ENCODE measurements at places on chromosomes 1 and 21. TPM values are rescaled to one million over a fixed set of nuclear protein-coding genes. Genes with fewer than 3 reads are reported as not detected.
A peak's percentile ranks its signal among the peaks of the same experiment; 100 is the strongest.

Gene MFAP2
- not detected for total RNA-seq

Gene RNU1-1
- total RNA-seq = 1,570 TPM

Gene KRTAP19-4
- not detected for total RNA-seq

Gene ACTL8
- not detected for total RNA-seq

Gene CYP4A22
- not detected for total RNA-seq

Gene STYXL2
- not detected for total RNA-seq

Gene KRTAP13-1
- total RNA-seq = not detected

Gene SDHB
- total RNA-seq = 90.9 TPM

GRCh38 chr1:96080925-96081324, 640.7 kb upstream of the PTBP2 start:
- no peak for DNase-seq

DNA sequence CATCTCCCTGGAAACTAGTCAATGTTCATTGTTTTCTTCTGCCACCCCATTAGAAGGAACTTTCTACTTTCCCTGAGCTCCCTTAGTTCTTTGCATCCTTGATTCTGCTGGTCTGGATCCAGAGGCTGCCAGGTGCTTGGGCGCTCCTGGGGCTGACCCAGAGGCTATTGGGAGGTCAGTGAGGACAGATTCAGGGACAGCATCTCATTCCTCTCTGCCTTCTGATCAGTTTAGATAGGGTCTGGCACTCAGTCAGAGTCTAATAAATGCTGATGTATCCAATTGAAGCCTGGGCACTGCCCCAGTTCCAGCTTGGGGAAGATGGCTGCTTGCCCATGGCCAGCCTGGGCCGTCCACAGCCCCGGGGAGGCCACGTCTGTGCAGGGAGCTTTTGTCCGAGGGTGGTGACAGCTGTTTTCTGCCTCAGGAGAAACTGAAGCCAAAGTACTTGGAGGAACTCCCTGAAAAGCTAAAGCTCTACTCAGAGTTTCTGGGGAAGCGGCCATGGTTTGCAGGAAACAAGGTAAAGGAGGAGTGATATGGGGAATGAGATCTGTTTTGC, 2.3 kb downstream of the GSTM1 start:
- no peak for DNase-seq

- DNase-seq = no peak
Measured at GRCh38 chr1:909861-910310, 13.8 kb upstream of the SAMD11 start.

GRCh38 chr21:44350773-44351481, 2.5 kb upstream of the TRPM2 start:
- no peak for DNase-seq

- no peak for DNase-seq
Measured at GRCh38 chr1:89998306-89998705, 3.4 kb downstream of the ZNF326 start.

DNA sequence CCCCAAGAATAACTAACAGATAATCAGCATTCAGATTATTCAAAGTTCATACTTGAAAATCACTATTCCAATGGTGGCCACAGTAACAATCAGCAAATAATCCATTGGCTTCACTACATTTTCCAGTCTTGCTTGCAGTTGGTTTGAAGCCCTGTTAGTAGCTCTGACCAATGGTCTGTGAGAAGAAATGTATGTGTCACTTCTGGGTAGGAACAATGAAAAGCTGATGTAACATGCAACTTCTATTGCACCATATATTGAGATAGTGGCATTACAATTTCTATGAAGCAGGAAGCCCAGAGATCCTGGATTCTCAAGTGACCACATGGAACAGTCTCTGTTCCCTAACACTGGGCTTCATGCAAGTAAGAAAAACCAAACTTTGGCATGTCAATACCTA, 250.9 kb upstream of the DAB1 start:
- no peak for DNase-seq

DNA sequence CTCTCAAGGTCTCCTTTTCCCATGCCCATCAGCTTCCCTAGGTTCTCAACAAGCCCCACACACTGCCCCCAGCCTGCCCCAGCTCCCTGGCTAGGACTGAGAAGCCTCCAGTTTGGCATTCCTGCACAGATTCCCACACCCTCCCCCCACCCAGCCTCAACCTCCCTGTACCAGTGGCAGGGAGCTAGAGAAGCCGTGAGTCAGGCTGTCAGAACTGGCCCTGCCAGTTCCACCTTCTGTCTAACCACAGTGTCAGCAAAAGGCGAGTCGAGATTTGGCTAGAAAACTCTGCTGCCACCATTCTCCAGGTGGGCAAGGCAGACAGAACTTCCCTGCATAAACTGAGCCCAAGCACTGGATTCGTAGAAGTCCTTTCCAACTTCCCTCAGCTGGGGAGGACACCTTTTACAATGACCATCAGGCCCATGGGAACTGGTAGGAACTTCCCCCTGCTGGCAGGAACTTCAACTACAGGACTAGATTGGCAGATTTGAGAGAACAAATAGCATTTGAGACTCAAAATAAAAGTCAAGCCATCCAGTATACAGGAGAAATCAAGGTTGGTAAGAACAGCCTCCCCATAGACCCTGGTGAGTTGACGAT, 31.0 kb downstream of the TNNT2 start:
- DNase-seq = no peak

- DNase-seq = no peak
Measured at GRCh38 chr1:61007534-61008364, 74.6 kb upstream of the NFIA start.

DNA sequence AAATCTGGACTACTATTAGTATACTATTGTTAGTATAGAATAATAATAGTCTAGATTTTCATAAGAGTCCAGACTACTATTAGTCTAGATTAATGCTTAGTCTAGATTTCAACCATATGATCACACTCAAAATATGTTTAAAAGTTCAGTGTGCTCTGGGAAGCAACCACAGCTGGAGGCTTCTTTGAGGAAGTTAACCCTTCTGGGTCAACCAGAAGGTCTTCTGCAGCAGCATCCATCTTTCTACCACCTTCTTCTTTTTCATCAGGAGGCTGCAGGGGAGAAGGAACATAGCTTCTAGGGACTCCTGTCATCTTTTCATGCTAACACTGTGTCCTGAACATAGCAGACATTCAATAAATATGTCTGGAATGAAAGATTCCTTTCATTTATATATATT, 51.2 kb upstream of the DNAJC6 start:
- DNase-seq = no peak

GRCh38 chr1:218255090-218255489, 30.0 kb upstream of the RRP15 start:
- no peak for DNase-seq

- DNase-seq = no peak
Measured at GRCh38 chr1:150511551-150511950, 3.6 kb downstream of the ECM1 start.

DNA sequence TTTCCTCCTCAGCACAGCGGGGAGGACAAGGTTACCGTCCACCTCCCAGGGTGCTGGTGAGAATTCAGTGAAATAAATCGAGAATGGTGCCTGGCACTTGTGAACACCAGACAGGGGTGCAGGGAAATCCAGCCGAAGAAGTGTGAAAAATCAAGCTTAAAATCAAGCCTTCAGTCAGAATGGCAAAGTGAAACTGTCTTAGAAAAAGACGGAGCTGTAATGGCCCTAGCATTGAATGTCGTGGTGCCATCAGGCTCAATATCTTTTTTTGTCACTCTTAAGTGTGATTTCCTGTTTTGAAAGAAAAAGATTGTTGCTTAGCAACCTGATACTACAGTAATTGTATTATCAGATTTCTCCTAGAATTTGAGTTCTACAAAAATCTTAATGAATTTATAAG, 22.1 kb downstream of the EDARADD start:
- DNase-seq = peak; percentile 20

DNA sequence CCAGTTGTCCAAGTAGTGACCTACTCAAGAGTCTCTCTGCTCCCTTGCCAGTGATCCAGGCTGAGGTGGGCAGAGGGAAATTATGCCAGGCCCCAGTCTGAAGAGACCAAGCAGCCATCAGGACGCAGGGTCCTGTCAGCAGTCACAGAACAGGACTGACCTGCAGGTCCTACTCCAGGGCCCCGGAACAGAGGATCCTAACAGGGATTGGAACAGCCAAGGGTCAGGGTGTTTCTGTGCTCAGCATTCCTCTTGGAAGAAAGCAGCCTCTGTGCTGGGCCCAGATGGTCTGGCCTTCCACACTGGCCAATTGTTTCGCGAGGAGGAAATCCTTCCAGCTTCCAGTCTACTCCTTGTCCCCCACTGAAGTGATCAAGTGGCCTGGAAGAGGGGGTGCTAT, 41.6 kb upstream of the USP1 start:
- DNase-seq = no peak

- DNase-seq = no peak
Measured at GRCh38 chr1:231337043-231337471, 595 bp downstream of the EXOC8 start.
